ENCODE measurements at places on chromosomes 4 and X.

DNA sequence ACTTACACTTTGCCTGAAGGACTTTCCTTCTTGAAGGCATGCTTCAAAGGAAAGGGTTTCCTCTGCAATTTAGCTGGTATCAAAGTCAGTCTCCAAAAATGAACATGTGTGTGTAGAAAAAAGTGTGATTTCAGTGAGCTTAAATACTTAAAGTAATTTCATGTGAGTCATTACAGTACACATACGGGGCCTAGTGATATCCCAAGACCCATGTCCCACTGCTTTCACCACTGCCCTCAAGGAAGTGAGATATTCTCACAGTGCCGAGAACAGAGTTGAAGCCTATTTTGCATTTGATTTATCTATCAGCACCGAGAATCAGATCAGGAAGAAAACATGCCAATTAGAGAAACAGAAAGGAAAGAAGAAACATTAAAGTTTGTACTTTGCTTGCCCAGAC lies 61.0 kb downstream of the CHST7 start:
- no peak for DNase-seq

DNA sequence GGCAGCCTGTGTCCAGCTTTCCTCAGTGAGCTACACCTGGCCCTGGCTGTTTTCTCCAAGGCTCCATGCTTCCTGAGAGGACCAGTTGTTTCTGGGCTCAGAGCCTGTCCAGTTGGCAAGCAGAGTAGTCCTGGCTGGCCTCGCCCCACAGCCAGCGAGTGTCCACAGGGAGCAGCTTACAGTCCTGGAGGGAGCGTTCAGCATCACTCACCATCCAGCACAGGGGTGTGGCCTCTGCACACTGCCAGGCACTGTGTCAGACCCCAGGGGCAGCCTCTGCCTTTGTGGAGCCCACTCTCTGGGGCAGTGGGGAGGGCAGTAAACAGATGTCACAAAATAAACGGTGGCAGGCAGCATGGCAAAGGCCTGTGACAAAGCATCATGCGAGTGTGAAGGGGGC lies 23.9 kb downstream of the EVC start:
- DNase-seq: no peak

DNA sequence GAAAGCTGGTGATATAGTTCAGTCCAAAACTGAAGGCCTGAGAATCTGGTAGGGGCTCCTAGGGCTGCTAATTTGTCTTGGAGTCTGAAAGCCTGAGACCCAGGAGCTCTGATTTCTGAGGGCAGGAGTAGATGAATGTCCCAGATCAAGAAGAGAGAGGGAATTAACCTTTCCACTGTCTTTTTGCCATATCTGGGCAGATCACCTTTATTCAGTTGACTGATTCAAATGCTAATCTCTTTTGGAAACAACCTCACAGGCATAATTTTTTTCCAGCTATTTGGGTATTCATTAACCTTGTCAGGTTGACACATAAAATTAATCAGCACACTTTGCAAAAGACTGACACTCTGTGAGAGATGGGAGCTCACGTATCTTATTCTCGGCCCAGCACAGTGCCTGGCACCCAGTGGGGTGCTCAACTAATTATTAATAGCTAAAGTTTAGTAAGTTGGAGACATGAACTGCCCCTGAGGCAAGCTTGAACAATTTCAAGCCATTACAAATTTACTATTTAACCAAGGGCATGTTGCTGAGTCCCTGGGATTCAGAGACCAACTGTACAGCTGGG lies 114.3 kb downstream of the CPEB2 start:
- no peak for DNase-seq

DNA sequence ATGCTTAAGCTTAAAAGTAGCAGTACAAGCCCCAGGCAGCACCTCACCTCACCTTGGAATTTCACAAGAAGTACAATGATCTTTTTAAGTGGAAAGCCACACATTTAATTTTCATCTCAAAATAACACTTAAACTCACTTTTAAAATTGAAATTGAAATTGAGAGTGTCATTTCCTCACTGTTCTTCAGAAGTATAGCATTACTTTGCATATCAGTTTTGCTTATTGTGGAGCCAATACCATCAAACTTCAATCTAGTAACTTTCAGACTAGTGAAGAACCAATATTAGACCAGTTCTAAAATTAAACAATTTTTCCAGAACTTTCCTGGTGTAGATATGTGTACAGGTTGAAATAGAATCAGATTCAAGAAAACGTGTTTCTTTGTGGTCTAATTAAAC lies 242.4 kb downstream of the NDST4 start:
- DNase-seq: no peak

DNA sequence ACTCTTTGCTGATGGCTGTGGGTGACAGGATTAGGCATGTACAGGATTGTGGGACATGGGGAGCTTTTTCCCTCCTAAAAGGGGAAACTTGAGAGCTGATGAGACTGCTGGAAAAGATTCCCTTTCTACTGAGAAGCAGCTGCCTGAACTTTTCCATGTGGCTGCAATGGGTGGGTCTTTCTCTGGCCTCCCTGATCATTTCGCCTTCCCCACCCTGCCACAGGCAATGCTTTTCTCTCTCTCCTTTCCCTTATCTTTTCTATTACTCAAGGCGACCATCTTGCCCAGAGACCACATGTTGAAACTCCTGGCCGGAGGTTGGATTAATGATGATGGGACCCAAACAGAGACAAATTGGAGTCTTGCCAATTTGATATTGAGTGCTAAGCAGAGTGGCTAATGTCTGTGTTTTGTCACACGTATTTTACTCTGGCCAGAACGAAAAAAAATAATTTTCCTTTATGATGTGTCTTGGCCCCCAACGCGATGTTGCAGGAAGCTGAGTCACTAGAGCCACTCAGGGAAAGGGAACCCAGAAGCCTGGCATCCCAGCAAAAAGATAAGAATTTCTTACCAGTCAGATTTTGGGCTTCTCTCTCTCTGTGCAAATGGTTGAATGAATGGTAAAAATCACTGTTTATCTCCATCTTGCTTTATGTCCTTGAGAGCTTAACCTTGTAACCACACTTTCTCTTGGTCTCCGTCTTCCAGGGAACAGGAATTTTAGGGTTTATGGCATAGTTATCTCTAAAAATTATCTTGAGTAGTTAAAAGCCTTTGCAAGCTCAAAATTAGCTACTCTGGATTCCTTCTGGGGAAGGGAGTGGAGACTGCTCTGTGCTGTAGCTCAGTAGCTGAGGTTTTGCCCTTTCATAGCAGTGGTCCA lies 19.4 kb upstream of the ATP8A1 start:
- no peak for DNase-seq

GRCh38 chr4:47720787-47721186 lies 117.1 kb downstream of the CORIN start:
- DNase-seq: no peak
